NCI-H1105 (cell line): ENCODE measurements at places on chromosomes 7 and 10.

- no peak for DNase-seq
Measured at GRCh38 chr10:57017356-57018037, 656.4 kb upstream of the ZWINT start.

DNA sequence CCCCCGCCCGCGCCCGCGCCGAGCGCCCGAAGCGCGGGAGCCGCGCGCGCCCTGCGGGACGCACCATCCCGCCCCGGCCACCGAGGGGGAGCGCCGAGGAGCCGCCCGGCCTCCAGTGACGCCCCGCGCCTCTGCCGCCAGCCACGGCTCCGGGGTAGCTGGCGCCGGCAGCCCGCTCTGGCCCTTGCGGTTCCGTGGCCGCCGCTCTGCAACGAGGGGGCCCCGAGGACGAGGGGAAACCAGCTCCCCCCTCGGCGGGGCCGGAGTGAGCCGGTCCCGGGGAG is at the start of gene PAXIP1:
Gene PAXIP1, minus strand, starts transcription at position 33 of the 284 bp plus-strand sequence. CDS start 195 bp downstream, outside the sequence.
- no peak for DNase-seq

DNA sequence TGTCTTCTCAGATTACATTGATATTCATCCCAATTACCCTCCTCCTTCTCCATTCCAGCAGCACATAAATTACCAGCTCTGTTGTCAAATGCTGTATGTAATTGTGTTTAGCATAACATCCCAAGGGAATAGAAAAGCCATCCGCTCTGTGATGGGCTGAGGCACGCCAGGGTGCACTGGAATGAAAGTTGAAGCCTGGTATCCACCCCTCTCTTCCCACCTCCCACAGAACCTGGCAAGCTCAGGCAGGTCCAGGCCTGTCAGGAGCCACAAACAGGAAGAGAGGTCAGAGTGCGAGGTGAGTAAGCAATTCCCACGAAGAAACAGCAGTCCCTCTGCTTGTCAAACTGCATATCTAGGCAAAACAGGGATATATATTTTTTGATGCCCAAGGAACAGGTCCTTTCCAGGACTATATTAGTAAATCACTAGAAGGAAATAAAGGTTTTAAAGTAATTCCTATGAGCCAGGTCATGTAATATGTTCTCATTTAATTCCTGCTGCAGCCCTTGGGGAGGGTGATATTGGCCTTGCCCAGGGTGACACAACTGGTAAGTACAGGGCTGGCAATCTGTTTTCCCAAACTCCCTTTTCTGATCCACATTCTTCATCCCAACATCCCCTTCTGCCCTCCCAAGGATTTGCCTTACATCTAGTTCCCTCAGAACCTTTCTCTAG is 155.6 kb upstream of the GHITM start:
- peak; percentile 12 for DNase-seq

DNA sequence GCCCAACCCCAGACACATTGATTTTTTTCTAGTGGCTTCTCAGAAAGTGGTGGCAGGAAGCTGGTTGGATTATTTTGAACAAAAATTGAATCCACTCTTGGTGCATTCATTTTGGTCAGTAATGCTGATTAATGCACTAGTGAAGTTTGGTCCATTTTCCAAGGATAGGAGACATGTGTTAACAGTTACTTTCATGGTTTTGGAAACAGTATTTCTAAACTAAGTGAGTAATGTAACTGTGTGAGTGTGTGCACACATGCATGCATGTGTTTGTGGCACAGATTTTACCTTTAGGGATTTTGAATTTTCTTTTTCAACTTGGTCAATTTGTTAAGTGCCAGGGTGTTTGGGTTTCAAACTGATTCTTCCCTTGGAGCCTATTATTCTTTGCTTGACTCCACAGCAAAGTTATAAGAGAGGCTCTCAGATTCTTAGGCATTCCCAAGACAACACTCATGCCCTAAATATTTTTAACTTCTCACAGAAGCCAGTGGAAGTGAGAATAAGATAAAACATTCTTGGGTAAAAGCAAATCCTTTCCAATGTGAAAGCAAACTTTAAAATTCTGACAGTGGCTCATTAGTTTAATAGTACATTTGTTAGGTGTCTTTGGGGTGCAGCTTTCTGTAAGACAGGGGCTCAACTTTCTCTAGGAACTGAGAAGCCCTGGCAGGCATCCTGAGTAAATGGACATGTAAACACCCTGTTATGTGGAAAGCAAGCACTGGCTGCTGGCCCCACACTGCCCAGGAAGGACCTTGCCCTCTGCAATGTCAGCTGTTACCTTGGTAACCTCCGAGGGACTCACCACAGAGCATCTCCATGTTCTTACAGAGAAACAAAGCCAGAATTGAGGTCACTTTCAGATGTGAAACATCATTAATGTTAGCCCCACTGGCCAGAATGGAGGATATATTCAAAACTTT is 68.4 kb downstream of the ASAH2B start:
- no peak for DNase-seq

DNA sequence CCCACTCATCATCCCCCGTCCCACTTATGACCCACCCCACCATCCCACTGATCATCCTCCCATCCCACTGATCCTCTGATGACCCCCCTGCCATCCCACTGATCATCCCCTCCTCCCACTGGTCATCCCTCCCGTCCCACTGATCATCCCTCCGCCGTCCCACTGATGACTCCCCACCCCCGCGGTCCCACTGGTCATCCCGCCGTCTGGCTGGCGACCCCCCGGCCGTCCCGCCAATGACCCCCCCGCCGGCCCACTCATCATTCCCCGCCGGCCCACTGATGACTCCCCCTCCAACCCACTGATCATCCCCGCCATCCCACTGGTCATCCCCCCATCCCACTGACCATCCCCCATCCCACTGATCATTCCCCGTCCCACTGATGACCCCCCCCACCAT is 161.1 kb downstream of the GRM8 start:
- no peak for DNase-seq

DNA sequence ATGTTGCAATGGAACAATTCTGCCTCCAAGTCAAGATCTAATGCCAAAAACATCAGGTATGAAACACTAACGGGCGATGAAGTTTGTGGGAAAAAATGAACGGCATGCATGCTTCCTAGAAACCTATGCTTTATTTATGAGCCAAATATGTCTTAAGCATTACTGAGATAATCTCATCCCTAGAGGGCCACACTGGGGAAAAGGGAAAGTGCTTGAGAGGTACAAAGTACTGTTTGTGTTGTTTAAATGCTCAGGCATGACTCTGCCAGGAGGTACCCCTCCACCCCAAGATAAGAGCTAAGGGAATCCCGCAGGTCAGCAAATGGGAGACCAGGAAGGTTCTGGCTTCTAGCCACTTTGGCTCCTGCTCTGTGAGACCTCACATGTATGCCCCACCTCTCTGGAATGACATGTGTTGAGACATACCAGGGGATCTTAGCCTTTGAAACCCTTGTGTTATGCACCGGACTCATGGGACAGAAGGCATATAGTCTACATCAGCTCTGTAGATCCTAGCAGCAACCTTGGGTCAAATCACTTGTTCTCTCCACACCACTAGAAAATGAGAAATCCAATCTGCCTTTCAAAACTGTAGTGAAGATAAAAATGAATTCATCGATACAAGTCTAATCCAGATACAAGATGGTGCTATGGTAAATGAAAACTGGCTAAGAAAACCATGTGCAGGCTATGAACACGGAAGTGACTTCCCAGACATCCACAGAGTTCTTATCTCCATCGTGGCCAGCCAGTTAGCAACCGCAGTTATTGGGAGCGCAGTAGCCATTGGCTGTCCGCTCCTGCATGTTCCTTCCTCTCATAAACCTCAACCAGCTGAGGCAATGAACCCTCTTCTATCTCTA is 61.0 kb downstream of the CREB3L2 start:
- no peak for DNase-seq

DNA sequence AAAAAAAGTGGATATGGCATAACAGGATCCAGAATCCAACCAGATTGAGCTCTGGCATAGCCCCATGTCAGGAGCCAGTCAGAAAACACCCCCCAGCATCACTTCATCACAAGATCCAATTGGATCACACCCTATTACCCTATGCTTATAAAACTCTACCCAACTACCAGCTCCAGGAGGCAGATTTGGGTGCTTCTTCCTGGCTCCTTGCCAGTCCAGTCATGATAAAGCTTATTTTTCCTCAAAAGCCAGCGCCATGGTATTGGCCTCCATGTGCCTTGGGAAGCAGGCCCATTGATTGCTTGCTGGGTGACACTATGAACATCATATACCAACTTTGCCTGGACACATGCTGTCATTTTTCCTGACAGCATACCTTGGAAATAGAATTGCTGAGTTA is 281.4 kb upstream of the MKLN1 start:
- no peak for DNase-seq

- no peak for DNase-seq
Measured at GRCh38 chr7:50331564-50332208, 27.2 kb downstream of the IKZF1 start.

GRCh38 chr7:84901366-84901765 is 285.5 kb downstream of the SEMA3D start:
- no peak for DNase-seq

DNA sequence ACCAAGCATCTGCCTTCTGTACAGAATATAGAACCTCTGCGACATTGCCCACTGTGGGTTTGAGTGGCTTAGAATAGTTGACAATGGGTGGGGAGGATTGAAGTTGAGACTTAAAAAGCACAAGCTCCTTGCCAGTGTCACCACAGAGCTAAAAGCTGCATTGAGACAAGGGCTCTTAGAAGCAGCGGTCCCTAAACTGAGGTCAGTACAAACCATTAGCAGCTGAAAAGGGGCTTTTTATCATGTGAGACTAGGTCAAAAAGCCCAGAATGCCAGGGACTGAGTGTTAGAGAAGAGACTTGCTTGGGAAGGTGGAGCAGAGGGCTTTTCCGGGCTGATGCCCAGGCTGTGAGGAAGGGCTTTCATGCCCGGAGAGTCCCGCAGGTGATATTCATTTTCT is 91.3 kb downstream of the POU6F2 start:
- no peak for DNase-seq

DNA sequence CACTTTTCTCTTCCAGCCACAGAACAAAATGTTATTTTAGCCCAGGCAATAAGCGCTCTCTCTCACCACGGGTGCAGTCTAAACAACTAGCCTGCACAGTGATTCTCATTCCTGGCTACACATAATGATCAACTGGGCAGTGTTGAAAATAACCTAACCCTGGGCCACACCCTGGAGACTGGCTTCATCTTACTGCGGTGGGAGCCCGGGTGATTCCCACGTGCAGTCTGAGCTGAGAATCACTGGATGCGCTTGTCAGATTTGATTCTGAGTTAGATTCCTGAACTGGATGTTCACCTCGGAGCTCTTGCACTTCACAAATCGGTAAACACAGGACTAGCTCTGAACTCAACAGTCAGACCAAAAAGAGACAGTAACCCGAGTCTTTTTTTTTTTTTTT is 14.9 kb downstream of the ZC3HAV1 start:
- DNase-seq, result no peak

DNA sequence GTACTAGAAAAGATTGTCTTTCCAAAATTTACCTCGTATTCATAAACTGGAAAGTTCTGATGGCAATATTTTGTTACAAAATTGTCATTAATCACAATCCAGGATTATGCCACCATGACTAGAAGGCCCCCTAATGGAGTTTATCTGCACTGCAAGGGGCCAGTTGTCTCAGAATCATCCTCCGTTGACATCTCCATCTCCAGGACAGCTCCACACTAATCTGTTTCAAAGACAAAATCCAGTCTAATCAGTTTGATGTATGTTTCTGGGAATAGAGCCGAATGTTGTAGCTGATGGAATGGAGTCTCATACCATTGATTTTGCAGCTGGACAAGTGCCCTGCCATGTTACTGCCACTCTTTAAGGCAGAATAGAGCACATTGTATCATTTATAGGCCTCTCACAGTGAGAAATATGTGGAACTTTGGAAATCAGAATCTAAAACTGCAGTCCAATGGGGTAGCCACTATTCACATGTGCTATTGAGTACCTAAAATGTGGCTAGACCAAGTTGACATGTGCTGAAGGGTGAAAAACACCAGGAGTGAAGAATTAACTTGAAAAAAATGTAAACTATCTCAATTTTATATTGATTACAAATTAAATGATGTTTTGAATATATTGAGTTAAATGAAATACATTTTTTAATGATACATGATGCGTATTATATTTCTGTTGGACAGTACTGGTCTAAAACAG is 38.3 kb upstream of the TOMM7 start:
- no peak for DNase-seq
